ENCODE measurements at places on chromosomes 13 and 19.

- no peak for DNase-seq
These were observed 21.5 kb downstream of the PIN1 start for GRCh38 chr19:9856609-9857008.

DNA sequence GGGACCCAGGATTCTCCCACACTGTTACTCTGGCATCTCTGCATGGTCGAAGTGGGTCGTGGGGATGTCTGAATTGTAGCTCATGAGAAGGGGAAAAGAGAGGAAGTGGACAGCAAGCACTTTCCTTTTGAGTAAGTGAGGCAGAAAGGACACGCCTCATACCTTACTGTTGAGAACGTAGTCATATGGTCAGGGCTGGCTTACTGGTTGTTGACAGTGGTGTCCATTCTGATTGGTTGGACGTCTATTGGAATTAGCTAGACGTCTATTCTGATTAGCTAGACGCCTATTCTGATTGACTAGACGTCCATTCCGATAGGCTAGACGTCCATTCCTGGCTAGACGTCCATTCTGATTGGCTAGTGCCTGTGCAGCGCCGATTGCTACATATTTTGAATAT, 12.4 kb downstream of the GRIN2D start:
- DNase-seq, result no peak

GRCh38 chr19:21532904-21533303, 27.5 kb downstream of the ZNF429 start:
- no peak for DNase-seq

DNA sequence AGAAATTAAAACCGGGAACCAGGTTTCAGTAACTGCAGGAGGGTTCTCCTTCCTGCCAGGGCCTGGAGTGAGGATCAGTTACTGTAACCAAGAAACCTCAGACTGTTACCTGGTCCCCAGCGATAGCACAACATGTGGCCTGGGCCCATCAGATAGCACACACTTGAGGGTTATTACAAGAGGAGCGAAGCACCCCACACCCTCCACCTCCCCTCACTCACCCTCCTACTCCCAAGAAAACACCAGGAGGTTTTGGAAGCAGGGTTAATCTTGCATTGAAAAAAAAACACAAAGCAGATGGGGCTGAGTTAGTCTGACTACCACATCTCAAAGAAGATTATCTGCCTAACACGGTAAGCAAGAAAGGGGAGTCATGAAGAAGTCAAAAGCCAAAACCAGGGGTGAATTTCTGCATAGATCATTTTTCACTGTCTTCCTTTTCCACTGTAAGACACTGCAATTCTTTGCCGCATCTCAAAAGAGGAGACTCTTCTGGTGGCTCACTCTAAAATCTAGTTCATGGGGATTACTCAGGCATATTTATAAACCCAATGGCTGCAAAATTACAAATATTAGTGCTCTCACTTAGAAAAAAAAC, 75.9 kb upstream of the DOCK9 start:
- no peak for DNase-seq

- no peak for DNase-seq
These were observed 32.9 kb upstream of the POU2F2 start for GRCh38 chr19:42165146-42165545.

DNA sequence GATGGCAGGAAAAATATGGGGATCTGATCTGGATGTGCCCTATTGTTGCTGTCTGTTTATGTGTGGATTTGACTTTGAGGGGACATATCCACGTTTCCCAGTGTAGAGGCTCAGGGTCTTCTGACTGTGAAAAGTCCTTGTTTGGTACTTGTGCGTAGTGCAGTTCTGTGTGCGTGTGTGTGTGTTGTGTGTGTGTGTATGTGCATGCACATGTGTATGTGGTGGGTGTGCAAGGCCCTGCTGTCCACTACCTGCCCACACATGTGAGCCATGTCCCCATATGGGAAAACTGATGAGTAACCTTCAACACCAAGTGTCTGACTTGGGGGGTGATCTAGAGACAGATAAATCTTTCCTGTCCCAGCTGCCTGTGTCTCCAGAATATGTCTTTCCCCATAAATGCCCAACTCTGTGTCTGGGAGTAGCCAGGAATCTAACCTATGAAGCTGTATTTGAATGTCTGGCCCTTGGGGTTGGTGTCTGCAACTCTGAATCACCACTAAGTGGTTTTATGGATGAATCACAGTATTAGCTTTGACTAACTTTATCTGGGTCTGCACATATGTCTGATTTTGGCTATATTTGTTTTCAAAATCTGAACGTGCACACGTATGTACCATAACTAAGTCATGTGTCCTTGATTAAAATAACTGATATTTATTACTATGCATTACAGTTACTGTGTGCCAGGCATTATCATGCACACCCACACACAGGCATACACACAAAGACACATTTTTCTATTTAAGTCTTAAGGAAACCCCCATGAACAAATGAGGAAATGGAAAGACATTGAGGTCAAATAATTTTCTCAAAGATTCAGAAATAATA, 17.4 kb downstream of the KLK2 start:
- no peak for DNase-seq

GRCh38 chr13:44243198-44243857, 130.3 kb upstream of the SERP2 start:
- peak; percentile 44 for DNase-seq

- no peak for DNase-seq
These were observed 9.4 kb downstream of the NRTN start for GRCh38 chr19:5814123-5814851.

- no peak for DNase-seq
These were observed 505.0 kb upstream of the KLHL1 start for GRCh38 chr13:70613295-70613694.

DNA sequence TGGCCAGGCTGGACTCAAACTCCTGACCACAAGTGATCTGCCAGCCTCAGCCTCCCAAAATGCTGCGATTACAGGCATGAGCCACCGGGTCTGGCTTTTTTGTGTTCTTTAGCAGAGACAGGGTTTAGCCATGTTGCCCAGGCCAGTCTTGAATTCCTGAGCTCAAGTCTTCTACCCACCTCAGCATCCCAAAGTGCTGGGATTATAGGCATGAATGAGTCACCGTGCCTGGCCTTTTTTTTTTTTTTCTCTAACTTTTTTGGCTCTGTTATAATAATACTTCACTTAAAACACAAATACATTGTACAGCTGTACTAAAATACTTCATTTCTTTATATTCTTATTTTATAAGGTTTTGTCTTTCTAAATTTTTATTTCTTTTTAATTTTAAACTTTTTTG, 599.5 kb upstream of the PCDH9 start:
- no peak for DNase-seq

DNA sequence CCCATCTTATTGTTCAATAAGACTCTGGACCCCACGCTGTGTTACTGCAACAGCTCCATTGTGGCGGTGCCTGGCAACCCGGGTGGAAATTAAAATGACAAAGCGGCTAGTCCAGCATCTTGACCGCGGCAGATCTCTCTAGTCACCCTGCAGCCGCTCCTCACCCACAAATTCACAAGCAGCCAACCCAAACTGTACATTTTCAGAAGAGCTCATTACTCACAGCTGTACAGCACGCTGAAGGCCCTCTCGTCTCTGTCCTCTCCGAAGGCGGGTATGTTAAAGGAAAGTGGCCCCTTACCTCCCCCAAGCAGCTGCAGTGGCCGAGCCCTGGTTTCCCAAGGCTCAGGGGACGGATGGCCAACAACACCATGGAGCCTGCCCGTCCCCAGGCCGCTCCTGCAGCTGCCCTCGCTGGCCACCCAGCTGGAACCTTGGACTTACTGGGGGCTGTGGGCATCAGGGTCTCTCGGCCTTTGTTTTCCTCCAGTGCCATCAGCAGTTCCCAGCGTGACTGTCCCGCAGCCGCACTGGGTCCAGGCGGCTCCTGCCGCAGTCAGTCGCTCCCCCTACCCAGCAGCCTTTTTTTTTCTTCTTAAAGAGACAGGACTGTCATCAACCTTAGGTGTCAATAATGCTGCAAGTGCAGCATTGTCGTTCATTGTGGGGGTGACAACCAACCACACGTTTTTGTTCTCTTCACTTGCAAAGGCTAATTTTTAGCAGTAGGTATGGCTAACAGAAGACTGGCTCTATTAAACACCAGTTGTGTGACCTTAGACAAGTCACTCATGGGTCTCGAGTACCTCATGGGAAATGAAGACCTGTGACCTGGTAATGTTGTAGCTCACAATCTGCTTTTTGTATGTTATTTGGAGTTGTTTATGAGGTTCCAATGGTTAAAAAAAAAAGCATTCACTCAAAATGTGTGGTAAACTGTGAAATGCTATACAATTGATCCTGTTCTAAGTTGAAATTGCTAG, at the start of gene SACS:
SACS (minus strand) TSS at position 532 of the 983 bp plus-strand sequence. CDS start 22,463 bp downstream, outside the sequence.
- peak; percentile 10 for DNase-seq

GRCh38 chr19:17739121-17739875, 12.0 kb upstream of the FCHO1 start:
- no peak for DNase-seq

Data from fibroblast of skin of left quadriceps (primary cell).